ENCODE measurements at places on chromosomes 16 and 17.

- DNase-seq, result no peak
These were observed 129.6 kb upstream of the LHX1 start for GRCh38 chr17:36807496-36808179.

GRCh38 chr17:80289616-80290015 is 29.0 kb downstream of the RNF213 start:
- DNase-seq, result no peak

- DNase-seq, result peak; percentile 72
These were observed 2.7 kb upstream of the HES7 start for GRCh38 chr17:8126491-8127066.

- DNase-seq, result no peak
These were observed 2.8 kb downstream of the MIEN1 start for GRCh38 chr17:39727556-39727955.

GRCh38 chr17:62826956-62827355 is 18.8 kb upstream of the MARCHF10 start:
- DNase-seq, result no peak

- DNase-seq, result no peak
These were observed 933 bp upstream of the SNN start for GRCh38 chr16:11667221-11667823.

DNA sequence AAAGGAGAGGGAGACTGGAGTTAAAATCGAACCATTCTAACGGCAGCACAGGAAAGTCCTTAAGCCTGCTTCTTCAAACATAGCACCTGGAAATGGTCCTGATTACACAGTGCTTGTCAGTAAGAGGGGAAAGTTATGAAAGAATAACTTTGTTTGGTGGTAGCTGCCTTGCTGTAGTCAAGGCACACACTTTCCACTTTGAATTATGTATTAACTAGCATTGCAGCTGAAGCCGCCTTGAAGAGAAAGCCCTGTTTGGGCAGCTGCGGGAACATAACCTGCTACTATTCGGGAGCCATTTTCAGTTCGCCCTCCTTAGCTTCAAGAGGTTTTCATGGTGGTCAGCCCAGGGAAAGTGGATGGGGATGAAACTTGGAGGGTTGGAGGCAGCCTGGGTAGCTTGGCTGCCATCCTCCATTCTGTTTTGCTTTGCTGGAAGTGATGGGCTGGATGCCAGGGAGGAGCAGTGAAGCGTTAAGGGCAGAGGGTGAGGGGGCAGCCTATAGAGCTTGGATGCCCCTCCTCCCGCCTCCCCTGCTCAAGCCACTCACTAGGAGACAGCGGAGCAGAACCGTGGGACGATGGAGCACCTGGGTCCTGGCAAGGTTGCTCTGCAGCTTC is 5.3 kb upstream of the HAS3 start:
- no peak for DNase-seq

- no peak for DNase-seq
These were observed 341 bp downstream of the SLC7A6OS start for GRCh38 chr16:68310437-68310773.

GRCh38 chr16:60073376-60073775 is 1339.3 kb upstream of the GOT2 start:
- DNase-seq, result no peak

GRCh38 chr16:68626557-68626956 is 18.6 kb upstream of the CDH3 start:
- DNase-seq, result no peak

DNA sequence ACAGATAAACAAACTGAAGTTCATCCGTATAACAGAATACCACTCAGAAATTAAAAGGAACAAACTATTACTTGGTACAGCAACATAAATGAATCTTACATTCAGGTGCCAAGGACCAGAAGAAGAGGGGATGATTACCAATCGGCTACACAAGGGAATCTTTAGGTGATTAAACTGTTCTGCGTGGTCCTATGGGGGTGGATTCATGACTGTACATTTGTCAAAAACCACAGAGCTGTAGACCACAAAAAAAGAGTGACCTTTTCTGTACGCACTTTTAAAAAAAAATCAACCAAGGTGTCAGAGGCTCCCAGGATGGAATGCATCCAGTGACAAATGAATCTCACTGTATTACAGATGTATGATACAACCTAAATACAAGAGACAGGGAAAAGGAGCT is 110.8 kb downstream of the CDYL2 start:
- DNase-seq, result peak; percentile 30

- no peak for DNase-seq
These were observed 1.5 kb upstream of the BICDL2 start for GRCh38 chr16:3038256-3038655.

DNA sequence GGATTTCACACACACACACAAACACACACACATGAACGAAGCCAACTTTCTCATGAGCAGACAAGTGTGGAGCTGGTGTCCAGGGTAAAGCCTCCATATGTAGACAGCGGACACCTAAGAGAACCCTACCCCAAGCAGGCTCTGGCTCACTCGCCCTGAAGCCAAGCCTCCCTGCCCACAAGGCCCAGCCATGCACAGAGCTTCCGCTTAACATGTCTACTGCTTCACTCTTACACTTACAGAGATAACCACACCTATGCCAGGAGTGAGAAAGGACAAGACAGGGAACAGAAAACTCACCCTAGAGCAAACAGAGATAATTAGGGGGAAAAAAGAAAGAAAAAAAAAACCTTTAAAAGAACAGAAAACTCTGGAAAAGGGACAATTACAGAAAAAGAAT is 67.5 kb downstream of the CYTH1 start:
- DNase-seq, result no peak

DNA sequence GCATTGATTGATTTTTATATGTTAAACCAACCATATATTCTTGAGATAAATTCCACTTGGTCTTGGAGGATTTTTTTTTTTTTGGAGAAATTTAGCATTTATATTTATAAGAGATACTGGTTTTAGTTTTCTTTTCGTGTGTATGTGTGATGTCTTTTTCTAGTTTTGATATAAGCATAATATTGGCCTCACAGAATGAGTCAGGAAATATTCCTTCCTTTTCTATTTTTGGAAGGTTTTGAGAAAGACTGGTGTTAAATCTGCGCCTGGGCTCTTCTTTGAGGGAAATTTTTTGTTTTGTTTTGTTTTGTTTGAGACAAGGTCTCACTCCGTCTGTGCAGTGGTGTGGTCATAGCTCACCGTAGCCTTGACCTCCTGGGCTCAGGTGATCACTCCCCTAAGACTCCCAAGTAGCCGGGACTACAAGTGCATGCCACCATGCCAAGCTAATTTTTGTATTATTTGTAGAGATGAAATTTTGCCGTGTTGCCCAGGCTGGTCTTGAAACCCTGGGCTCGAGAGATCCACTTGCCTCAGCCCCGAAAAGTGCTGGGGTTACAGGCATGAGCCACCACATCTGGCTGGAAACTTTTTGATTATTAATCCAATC is 28.8 kb upstream of the CCL22 start:
- DNase-seq, result no peak

GRCh38 chr17:4045487-4045886 is 81.2 kb upstream of the ATP2A3 start:
- no peak for DNase-seq

DNA sequence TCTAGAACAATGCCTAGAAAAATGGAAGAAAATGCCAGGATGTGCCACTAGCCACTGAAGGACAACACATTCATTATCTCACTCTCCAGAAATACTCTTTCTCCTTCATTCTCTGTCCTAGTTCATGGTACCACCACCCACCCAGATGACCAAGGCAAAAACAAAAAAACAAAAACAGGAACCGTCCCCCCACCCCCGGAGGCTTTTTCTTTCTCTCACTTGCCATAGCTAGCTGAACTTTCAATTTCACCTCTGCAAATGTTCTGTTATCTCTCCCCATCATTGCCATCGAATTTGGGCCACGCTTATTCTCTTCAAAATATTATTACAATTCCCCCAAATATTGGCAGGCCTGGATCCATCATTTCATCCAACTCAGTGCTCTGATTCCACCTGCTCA is 49.0 kb downstream of the SOX9 start:
- no peak for DNase-seq

- DNase-seq, result no peak
These were observed 94.6 kb downstream of the SOCS1 start for GRCh38 chr16:11161439-11161838.

- no peak for DNase-seq
These were observed 6.5 kb downstream of the HSD17B2 start for GRCh38 chr16:82041542-82041941.

GRCh38 chr16:57357330-57358085 is 1.1 kb upstream of the CCL22 start:
- DNase-seq, result no peak

DNA sequence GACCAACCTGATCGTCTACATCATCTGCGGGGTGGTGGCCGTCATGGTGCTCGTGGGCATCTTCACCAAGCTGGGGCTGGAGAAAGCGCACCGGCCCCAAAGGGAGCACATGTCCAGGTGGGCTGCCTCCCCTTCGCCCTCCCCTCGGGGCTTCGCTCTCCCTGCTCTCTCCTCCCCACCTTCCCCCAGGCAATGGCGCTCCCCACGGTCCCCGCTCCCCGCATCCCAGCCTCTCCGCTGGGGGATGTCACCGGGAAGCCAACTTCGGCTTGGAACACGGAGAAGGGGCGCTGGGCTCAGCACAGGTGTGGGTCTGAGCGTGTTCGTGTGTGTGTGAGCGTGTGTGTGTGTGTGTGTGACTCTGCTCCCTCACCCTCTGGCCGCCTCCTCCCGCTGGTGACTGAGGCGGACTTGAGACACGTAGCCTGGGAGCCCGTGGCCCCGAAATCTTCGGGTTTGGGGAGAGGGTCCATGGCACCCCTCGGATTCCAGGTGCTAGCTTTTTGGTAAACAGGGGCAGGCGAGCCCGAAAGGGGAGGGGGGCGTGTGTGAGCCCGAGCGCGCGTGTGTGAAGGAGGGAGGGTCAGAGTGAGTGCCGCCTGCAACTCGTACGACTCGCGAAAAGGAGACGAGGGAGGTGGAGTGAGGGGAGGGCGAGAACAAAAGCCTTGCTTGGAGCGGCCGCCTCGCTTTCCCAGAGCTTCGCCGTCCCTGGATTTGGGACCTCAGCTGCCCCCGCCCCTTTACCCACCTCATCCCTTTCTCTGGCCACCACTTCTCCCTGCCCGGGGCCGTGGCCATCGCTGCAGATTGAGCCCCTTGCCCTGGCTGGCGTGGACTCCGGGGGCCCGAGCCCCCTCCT is 1.3 kb downstream of the SHISA9 start:
- no peak for DNase-seq

DNA sequence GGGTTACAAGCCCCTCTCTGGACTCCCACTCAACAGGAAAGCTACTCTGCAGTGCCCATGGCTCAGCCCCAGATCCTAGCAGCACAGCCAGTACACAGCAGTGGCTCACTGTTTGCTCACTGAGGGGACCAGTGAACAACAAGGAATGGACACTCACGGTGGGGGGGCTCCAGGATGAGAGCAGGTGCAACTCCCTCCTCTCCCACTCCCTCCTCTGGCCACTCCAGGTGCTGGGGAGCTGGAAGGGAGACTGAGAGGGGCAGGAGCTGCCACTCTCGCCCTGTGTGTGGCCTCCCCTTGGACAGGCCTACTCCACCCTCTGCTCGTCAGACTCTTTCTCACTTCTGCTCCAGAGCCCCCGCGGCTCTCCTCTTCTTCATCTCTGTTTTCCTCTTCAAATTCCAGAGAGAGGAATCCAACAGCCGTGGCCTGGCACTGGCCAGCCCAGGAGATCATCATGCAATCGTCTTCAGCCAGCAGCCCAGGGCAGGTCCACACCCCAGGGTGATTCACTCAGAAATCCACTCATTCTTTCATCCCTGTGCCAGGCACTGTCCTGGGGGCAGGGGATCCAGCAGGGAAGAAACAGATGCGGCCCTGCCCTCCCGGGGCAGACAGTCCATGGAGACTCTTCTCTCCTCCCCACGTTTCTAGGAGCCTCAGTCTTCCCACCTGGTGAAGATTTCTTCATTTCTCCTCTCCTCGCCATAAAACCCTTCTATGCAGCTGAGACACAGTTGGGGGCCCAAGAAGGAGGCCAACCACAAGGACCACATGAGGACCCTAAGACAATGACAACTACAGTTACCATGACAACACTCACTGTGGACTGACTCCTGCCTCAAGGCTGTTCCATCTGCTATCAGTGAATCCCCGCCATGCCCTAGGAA is 30.7 kb downstream of the CFAP20 start:
- no peak for DNase-seq

- DNase-seq, result peak; percentile 68
These were observed 532 bp downstream of the KDM6B start for GRCh38 chr17:7834542-7834956.

- DNase-seq, result no peak
These were observed 199.1 kb downstream of the XYLT1 start for GRCh38 chr16:17271687-17272086.

GRCh38 chr16:10558746-10559641 is 21.4 kb downstream of the EMP2 start:
- DNase-seq, result no peak

- DNase-seq, result no peak
These were observed 334.8 kb upstream of the HSBP1 start for GRCh38 chr16:83472776-83473501.

- DNase-seq, result no peak
These were observed 46.1 kb upstream of the KCNJ2 start for GRCh38 chr17:70123193-70123592.

DNA sequence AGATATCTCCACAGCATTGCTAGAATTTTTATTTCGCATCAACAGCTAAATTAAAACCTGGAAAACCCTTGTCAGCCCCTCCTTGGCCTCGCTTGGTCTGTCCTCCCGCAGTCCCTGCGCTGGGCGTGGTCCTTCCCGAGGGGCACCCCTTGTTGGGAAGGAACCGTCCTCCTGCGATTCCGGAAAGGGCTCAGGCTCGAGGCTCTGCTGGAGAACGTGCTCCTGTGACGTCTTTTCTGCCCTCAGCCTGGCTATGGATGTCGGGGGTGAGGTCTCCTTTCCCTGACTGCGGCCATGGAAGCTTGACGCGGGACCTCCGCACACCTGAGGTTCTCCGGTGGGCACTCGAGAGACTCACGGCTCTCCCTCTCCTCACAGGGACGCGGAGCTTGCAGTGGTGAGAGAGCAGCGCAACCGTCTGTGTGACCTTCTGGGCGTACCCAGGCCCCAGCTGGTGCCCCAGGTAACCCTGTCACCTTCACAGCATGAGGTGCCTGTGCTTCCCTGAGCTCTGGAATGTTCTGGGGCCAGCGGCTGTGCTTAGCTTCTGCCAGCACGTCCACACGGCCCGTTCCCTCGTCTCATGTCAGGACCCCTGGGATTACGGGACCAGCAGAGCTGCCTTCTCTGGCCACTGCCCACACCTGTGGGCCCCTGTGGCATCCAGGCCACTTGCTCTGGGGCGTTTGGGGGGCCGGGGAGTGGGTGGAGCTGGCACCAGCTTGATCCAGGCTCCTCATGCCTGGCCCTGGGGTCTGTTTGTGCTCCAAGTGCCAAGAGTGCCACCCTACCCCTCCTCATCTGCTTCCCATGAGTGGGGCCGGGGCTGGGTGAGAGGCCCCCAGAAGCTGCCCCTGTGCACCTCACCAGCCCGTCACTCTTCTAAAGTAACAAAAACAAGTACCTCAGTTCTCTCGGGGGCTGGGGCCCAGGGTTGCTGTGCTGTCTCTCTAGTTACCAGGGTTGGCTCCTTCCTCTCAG is 101.5 kb upstream of the ZNF750 start:
- no peak for DNase-seq

- no peak for DNase-seq
These were observed 55.9 kb upstream of the SREBF1 start for GRCh38 chr17:17892731-17893130.
